ENCODE measurements at places on chromosomes 6 and 20.

GRCh38 chr6:159736908-159737307, 9.6 kb downstream of the WTAP start:
- no peak for DNase-seq

DNA sequence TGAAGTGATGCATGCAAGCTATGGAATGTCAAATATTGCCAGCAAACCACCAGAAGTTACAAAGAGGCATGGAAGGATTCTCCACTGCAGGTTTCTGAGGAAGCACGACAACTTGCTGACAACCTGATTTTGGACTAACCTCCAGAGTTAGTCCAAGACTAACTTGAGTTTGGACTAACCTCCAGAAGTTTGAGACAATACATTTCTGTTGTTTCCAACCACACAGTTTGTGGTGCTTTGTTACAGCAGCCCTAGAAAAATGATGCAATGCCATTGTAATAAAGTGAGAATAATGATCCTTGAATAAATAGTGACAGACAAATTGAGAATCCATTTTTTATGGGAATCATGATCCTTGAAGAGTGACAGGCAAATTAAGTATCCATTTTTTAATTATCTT, 169.9 kb upstream of the HDDC2 start:
- DNase-seq, result no peak

- DNase-seq, result no peak
Measured at GRCh38 chr6:155188707-155189496, 74.9 kb upstream of the CLDN20 start.

DNA sequence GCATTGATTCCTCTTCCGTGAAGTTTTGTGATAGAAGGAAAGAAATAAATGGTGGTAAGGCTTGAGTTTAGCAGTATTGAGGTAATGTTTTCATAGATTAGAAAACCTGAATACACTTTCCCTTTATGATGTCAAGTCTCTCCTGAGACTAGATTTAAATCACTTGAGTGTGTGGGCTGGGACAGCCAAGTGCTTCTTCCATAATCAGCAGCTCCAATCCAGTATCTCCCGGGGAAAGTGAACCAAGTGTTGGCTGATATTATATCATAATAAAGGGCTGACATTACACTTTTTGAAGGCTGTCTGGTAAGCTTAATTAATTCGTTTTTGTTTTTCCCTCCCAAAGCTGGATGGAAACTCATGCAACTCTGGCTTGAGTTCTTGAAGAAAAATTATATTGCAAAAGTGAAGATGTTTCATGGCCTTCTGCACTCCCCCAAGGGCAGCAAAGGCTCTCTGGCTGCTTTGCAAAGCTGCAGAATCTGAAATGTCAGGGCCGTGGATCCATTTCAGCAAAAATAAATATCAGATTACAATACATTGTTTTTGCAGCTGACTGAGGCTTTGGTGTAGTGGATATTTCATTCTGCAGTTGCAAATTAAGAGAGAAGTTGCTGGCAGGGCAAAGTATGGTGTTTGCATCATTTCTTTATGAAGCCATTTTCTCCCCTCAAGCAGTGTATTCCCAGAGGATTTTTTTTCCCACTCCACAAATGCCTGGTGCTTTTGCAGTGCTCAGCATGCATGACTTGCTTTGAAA, 101.2 kb downstream of the MKKS start:
- no peak for DNase-seq

GRCh38 chr20:18057101-18057993, at the start of gene OVOL2:
OVOL2 (minus strand) TSS chr20:18057916; CDS start chr20:18057634, 282 bp downstream.
- DNase-seq, result no peak
